ENCODE measurements at places on chromosomes 6 and 20.

GRCh38 chr6:31680226-31681134 lies at the start of gene LY6G5C:
LY6G5C (minus strand) TSS chr6:31681067; CDS start chr6:31680373, 694 bp downstream.
- DNase-seq, result peak; percentile 61

DNA sequence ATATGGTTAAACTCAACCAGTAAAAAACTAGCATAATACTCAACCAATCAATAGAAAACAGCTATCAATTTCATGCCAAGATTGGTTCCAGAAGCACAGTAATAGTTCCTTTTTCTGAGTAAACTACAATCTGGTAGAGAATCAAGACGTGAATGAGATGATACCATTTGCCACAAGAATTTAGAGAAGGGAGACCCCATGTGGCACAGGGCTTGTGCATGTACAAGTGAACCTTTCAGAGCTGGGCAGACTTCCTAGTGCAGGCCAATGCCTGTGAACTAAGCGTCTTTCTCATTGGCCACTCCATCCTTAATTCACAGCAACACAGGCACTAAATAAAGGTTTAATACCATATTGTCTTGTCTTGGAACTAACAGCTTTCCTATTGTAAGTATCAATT lies 213.5 kb downstream of the RFPL4B start:
- no peak for DNase-seq

- no peak for DNase-seq
Observed at GRCh38 chr20:62503401-62504178, 27.8 kb upstream of the GATA5 start.

GRCh38 chr6:298233-299103 lies 6.2 kb downstream of the DUSP22 start:
- no peak for DNase-seq

DNA sequence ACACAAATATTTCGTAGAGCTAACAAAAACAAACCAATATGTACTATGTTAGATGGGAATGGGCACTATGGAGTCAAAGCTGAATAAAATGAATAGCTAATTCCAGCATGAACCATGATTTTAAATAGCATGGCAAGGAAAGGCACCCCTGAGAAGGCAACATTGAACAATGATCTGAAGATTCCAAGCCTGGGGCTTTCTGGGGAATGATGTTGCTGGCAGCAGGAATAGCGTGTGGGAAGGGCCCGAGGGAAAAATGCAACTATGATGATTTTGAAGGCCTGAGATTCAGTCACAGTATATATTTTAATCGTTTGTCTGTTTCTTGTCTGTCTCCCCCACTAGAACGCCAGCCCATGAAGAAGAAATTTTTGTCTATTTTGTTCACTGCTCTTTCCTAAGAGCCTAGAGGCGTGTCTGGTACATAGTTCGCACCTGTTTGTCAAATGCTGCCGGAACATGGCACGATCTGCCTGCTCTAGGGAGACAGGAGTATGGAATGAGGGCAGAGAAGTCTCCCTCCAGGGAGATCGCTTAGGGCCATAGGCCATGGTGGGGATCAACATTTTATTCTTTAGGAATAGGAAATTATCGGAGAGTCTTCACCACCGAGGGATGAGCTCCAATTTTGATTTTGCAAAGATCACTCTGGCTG lies 84.8 kb upstream of the EYA2 start:
- no peak for DNase-seq

DNA sequence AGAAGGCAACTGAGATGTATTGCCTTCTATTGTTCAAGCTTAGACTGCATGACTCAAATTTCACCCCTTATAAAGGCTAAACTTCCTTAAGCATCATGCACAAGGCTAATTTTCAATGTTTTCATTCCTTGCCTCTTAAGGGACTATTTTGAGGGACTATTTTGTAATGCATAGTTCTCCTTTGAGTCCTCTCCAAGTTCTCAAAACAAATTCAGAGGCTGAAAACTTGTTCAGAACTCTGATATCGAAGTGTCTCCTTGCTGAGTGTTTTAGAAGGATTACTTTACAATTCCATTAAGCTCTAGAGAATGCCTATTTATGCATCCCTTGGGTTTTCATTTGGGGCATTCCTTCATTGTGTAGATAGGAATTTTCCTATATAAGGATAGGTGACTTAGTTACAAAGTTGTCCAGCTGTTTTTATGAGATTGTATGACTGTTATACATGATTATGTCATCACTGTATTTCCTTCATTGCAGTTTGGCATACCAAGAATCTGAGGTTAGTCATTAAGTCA lies 41.7 kb downstream of the COL19A1 start:
- DNase-seq, result no peak

GRCh38 chr20:31717478-31718201 lies 5.0 kb downstream of the BCL2L1 start:
- DNase-seq, result peak; percentile 61

DNA sequence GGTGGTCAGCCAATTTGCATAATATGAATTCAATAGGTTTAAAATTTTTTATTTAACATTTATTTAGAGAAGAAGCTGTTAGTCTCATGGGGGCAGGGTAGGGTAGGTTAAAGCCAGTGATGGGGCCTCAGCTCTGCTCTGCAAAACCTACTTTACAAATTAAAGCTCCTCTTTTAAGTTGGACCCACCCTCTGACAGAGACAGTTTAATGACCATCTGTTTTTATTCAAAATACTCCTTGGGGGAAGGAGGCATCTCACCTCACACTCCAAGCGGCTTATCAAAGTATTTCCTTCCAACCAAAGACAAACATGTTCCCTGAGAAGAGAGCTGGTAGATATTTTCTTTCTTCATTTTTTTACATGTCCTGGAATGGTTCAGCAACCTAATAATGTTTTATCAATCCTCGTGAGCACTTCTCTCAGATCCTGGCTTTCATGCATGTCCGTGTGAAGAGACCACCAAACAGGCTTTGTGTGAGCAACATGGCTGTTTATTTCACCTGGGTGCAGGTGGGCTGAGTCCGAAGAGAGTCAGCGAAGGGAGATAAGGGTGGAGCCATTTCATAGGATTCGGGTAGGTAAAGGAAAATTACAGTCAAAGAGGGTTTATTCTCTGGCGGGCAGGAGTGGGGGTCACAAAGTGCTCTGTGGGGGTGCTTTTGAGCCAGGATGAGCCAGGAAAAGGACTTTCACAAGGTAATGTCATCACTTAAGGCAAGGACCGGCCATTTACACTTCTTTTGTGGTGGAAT lies 184.7 kb downstream of the GJA1 start:
- DNase-seq, result no peak

DNA sequence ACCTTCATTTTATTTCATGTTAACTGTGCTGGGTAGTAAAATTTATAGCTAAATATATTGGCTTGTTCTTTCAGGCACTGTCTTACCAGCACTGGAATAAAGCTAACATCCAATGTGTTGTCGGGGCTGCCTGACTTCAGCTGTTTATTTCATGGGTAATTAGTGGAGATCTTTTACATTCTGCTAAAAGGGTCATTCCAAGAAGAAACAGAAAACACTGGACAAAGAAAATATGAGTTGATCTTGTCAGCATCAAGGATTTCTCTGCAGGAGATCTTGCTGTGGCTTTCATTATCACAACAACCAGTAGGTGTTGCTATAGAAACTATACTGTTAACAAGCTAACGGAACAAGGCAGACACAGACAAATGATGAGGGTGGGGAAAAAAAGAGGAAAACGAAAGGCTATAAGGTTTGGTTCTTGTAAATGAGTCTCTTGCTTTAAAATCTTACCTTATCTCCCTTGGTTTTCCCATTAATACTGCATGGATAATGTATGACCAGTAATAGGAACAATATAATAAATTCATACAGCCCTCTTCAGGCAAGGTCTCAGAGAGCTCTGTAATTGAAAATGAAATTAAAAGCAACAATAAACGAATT lies 206.8 kb downstream of the SIM1 start:
- no peak for DNase-seq

- no peak for DNase-seq
Observed at GRCh38 chr6:158793432-158793831, 25.7 kb downstream of the EZR start.

- DNase-seq, result no peak
Observed at GRCh38 chr6:162343198-162343935, 384.2 kb downstream of the PRKN start.

DNA sequence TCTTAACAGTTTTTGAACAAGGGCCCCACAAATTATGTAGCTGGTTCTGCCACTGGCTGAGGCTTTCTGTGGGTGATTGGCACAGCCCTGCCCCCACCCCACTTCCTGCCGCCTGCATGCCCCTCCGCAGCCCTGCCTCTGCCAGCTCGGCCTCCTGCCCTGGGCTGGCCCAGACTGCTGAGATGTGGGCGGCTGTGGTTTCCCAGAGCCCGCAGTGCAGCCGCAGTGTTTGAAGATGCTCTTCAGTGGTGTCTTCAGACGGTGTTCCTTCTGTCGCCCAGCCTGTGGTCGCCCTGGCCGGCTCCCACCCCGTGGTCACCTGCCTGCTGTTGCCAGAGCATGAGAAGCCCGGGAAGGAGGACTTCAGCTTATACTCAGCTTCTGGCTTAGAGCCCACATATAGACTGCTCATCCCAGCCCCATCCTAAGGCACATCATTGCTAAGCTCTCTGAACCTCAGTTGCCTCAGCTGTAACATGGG lies 154.3 kb downstream of the VEGFA start:
- no peak for DNase-seq

DNA sequence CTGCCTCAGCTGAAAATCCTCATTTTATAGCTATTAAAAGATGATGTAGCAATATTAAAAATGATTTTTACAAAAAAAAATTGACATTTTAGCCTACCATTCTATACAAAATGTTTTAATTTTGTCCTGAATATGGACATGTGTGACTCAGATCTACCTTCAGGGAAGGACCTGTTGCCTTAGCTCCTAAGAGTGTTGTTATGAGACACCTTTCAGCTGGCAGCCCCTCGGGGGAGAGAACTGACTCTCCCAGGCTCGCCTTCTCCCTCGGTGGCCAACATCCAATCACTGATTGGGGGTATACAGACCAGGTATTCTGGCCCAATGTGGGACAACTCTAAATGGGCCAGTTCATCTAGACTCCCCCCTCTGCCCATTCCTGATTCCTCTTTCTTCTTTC lies 32.5 kb upstream of the MRAP2 start:
- no peak for DNase-seq

DNA sequence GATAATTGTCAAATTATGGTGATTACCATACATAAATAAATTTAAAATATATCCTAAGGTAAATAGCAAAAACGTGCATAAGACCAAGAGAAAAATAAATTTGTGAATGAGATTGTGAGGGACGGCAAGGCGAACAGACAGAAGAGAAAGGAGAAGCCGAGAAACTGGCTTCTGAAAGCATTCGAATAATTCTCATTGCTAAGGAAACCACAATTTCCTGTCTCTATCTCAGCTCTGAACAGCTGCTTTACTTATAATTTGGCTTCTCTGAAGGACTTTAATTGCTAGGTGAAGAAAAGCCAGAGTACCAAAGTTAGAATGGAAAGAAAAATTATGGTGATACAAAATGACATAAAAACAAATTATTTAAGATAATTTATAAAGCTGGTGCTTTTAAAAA lies 79.0 kb upstream of the RGS17 start:
- DNase-seq, result no peak

- DNase-seq, result no peak
Observed at GRCh38 chr20:13305284-13305683, 84.2 kb downstream of the ISM1 start.

DNA sequence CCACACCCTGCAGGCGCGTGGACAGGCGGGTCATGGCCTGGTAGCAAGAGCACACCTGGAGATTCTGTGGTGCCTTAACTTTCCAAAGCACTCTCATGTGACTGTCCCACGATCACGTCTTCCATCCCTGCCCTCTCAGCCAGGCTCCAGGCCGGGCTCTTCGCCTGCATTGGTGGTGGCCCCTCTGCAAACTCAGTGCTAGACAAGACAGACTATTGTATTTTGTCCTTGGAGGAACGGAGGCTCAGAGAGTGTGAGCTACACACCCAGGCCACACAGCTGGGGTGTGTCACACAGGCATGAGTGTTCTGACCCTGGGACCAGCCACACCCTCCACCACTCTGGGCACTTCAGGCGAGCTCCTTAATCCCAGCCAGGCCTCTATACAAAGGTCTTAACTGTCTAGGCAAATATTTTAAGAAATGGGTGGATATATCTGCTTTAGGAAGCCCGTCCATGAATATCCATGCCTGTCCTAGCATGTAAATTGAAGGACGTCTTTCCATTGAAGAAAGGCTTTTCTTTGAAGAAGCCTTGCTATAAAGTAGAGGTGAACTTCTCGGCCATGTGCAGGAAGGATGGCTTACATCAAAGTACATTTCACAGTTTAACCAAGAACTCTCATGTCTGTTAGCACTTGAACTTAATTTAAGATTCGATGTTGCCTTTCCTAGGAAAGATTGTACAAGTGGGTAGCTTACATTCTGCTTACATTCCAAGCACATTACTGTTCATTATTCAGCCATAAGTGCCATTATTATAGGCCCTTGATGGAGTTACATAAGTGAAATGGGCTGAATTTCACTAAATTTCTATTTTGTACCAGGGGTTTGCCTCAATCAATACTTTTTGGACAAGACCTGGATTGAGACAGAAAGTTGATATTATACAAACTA lies 263.9 kb downstream of the DLL1 start:
- DNase-seq, result no peak

- no peak for DNase-seq
Observed at GRCh38 chr6:117906507-117906957, 532 bp upstream of the SLC35F1 start.

DNA sequence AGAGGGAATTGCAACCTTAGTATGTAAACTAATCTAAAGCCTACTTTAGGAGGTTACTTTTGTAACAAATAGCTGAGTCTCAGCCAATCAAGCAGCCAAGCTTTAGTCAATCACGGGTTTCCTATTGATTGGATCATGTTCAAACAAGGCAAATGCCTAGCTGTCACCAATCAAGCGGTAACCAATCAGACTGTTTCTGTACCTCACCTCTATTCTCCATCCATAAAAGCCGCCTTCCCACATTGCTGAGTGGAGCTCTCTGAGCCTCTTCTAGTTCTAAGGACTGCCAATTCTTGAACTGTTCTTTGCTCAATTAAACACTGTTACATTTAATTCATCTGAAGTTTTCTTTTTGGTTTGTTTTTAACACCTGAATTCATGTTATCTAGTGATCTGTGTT lies 148.4 kb upstream of the BMP5 start:
- DNase-seq, result no peak

DNA sequence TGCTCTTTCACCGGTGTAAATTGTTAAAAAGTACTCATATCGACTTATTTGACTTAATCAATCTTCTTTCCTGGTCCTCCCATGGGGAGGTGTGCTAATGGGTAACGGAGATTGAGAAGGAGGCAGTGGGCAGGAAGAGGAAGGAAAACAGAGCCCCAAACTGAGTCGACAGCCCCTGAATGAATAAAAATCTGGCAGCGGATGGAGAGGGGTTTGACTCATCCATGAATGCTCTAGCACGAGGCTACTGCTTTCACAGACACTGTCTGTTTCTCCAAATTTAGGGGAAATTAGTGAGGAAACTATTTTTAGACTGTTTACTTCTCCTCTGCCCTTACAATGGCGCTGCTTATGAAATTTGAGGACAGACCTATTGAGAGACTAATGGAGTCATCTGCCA lies 142.2 kb upstream of the ATXN1 start:
- no peak for DNase-seq

DNA sequence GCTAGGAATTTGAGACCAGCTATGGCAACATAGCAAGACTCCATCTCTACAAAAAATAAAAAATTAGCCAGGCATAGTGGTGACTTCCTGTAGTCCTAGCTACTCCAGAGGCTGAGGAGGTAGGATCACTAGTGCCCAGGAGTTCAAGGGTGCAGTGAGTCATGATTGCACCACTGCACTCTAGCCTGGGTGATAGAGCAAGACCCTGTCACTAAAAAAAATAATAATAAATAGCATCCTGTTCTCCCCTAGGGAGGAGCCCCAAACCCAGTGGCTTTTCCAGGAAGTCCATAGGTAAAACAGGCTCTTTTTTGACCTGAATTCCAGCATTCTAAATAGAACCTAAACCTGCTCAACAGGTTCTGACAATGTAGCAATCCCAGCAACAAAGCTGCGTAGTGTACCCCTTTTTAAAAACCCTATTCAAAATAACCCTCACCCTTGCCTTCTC lies 192.0 kb downstream of the ALDH8A1 start:
- DNase-seq, result no peak
